ENCODE measurements at places on chromosomes 3 and 15.

DNA sequence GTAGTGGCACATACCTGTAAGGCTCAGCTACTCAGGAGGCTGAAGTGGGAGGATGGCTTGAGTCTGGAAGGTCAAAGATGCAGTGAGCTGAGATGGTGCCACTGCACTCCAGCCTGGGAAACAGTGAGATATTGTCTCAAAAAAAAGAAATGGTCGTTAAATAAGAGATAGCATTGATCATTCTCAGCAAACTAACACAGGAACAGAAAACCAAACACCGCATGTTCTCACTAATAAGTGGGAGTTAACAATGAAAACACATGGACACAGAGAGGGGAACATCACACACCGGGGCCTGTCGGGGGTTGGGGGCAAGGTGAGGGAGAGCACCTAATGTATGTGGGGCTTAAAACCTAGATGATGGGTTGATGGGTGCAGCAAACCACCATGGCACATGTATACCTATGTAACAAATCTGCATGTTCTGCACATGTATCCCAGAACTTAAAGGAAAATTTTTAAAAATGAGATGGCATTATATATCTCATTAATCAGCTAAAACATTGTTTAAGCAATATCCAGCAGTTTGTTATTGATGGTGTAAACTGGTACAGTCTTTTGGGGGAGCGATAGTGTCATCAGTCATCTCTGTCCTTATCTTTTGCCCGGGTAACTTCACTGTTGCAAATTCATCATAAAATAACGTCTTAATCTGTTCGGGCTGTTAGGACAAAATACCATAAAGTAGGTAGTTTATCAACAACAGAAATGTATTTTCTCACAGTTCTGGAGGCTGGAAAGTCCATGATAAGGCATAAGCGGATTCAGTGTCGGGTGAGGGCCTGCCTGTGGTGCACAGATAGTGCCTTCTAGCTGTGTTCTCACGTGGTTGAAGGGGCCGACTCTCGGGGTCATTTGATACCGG lies 1.7 kb upstream of the MAN2A2 start:
- no peak for DNase-seq

GRCh38 chr15:88998980-88999713 lies 86.0 kb upstream of the MFGE8 start:
- no peak for DNase-seq

DNA sequence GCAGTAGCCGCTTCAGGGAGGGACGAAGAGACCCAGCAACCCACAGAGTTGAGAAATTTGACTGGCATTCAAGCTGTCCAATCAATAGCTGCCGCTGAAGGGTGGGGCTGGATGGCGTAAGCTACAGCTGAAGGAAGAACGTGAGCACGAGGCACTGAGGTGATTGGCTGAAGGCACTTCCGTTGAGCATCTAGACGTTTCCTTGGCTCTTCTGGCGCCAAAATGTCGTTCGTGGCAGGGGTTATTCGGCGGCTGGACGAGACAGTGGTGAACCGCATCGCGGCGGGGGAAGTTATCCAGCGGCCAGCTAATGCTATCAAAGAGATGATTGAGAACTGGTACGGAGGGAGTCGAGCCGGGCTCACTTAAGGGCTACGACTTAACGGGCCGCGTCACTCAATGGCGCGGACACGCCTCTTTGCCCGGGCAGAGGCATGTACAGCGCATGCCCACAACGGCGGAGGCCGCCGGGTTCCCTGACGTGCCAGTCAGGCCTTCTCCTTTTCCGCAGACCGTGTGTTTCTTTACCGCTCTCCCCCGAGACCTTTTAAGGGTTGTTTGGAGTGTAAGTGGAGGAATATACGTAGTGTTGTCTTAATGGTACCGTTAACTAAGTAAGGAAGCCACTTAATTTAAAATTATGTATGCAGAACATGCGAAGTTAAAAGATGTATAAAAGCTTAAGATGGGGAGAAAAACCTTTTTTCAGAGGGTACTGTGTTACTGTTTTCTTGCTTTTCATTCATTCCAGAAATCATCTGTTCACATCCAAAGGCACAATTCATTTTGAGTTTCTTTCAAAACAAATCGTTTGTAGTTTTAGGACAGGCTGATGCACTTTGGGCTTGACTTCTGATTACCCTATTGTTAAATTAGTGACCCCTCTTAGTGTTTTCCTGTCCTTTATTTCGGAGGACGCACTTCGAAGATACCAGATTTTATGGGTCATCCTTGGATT lies at the start of gene MLH1:
Gene MLH1 (plus strand): TSS at position 193 of the 958 bp plus-strand sequence. CDS start 30 bp downstream, at position 223.
- DNase-seq = no peak

GRCh38 chr3:144989807-144990206 lies 1018.2 kb downstream of the DIPK2A start:
- no peak for DNase-seq

GRCh38 chr15:98568382-98569017 lies 79.8 kb upstream of the IGF1R start:
- DNase-seq = no peak

DNA sequence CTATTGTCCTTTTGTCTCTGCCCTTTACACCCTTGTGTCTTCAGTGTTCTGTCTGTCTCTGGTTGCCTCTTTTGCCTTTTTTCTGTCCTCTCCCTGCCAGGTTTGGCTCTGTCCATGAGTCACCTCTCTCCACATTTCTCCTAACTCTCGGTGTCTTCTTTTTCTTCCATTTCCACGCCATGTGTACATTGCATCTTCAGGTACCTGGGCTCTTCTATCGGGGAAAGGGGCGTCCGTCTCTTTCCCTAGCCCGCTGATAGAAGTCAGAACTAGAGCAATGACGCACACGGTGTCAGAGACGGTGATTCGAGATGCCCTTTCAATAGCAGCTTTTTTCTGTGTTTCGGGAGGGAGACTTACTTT lies 641 bp downstream of the OPA1 start:
- peak; percentile 70 for DNase-seq

Data from NCI-H146 (cell line).